ENCODE measurements at places on chromosomes 4 and X.

- DNase-seq = no peak
Measured at GRCh38 chr4:87716371-87717265, 66.5 kb downstream of the DMP1 start.

DNA sequence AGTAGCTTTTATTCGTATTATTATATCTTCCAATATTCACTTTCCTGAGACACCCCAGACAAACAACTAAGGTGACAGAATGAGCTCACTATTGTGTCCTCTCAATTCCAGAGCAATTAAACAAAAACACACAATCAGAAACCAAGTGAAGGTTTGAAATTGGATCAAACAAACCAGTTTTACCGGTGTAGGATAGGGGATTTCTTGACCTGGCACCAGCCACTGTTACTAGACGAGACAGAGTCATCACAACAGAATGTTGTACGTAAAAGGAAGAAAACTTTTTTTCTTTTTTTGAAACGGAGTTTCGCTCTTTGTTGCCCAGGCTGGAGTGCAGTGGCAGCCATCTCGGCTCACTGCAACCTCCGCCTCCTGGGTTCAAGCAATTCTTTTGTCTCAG lies 43.7 kb downstream of the LDOC1 start:
- no peak for DNase-seq

GRCh38 chr4:8079916-8080753 lies 78.5 kb downstream of the ABLIM2 start:
- DNase-seq = no peak

GRCh38 chrX:148958901-148959300 lies 458.5 kb downstream of the AFF2 start:
- no peak for DNase-seq

- DNase-seq = no peak
Measured at GRCh38 chr4:42653626-42654560, 3.0 kb downstream of the ATP8A1 start.

DNA sequence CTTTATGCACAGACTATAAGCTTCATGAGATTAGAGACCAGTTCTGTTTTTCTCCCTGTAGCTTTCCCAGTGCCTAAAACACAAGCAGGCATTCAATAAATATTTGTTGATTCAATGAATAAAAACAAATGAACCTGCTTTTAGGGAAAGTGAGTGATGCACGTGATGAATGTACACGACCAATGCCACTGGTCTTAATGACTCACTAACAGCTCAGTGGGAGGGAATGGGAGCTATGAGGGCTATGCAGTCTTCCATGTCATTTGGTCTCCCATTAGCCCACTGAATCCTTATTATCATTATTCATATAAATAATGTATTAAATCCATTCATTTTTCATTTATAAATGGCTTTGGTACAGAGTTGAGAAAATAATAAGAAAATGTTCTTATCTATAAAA lies 247.4 kb downstream of the FBXO8 start:
- no peak for DNase-seq

GRCh38 chr4:1087371-1087770 lies 26.0 kb downstream of the RNF212 start:
- no peak for DNase-seq

GRCh38 chrX:153381684-153382532 lies 19.2 kb downstream of the PNMA6E start:
- DNase-seq = no peak

GRCh38 chrX:42027367-42028000 lies 104.1 kb upstream of the CASK start:
- DNase-seq = no peak

DNA sequence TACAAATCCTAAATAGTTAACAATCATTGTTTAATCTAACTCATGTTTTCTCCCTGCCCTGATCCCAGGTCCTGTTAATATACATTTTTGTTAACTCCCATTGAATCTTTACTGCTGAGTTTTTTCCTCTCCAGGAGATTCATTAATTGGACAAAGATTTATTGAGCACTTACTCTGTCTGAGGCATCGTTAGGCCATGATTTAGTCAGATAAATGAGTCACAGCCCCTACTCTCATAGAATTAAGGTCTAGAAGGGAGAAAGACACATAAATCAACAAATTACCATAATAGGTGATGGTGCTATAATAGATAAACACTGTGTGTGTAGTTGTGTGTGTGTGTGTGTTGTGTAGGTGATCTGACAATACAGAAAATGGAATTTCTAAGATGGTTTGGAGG lies 112.5 kb downstream of the MAPK10 start:
- no peak for DNase-seq

- no peak for DNase-seq
Measured at GRCh38 chr4:98677799-98678198, 19.4 kb upstream of the TSPAN5 start.

GRCh38 chrX:72003811-72004750 lies 93.4 kb downstream of the NHSL2 start:
- no peak for DNase-seq

GRCh38 chrX:63656871-63657580 lies 128.0 kb downstream of the ARHGEF9 start:
- no peak for DNase-seq

GRCh38 chrX:2242326-2242725 lies 258.4 kb downstream of the DHRSX start:
- no peak for DNase-seq

- no peak for DNase-seq
Measured at GRCh38 chrX:138856881-138857604, 145.5 kb upstream of the FGF13 start.
